ENCODE measurements at places on chromosomes 11 and 22.

DNA sequence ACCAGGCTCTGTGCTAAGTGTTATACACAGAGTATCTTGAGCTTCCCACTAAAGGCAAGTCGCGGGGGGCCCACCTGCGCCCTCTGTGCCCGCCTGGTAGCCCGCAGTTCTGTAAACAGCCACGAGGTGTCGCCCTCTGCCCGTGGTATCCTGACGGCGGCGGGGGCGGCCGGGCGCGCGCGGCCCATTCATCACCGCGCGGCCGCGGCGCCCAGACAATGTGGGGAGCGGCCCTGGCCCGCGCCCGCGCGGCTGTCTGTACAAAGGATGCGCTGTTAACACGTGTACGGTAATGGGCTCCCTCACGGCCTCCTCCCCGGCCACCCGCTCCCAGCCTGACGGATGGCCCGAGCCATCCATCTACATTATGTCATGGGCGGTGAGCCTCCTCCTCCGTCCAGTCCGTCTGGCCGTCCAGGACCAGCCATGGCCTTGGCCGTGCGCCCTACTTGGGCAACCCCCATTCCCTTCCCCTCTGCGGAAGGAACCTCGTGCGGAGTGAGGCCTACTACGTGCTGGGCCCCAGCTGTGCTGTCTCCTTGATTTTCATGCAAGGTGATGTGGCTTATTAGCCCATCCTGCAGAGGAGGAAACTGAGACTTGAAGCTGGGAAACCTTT is 99.4 kb downstream of the MIAT start:
- no peak for DNase-seq

GRCh38 chr11:29538339-29539036 is 478.3 kb downstream of the KCNA4 start:
- DNase-seq: no peak

DNA sequence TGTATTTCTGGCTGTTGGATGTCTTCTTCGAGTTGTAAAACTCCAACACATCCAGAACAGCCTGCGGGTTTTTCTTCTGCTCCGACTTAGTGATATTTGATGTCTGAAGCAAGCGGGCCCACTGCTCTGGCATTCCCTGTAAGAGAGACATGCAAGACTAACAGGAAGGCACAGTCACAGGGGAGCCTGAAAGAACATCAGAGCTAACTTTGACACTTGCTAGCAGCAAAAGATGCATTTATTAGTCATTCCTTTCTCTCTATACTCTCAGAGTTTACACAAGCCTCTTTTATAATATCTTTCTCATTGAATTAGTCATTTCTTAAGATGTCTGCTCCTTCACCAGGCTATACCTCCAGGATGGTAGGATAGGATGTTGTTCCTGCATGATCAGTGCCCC is 77.8 kb upstream of the GDPD4 start:
- no peak for DNase-seq

- DNase-seq: no peak
Measured at GRCh38 chr11:103228807-103229206, 119.6 kb downstream of the DYNC2H1 start.

DNA sequence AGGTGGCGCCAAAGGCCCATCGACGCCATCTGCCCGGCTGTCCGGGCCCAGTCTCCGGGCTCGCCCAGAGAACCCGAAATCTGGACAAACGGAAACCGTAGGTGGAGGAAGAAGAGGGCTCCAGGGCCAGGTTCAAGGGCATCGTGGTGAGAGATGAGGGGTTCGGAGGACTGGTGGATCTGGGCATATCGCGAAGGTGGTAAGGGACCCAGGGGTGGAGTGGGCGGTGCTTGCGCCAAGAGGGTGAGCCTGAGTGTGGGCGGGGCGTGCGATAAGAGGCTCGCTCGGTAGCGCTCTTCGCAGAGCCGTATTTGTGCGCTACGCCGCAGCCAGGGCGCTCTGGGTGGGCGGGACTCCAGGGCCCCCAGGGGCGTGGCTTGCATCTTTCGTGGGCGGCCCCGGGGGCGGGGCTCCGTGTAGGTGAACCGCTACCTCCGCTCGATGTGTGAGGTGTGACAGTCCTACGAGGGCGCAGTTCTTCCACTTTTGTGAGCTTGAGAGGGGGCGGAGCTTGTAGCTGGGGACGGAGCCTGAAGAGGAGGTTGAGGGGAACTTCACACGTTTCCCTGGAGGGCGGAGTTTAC is 4.8 kb downstream of the CD248 start:
- peak; percentile 96 for DNase-seq

DNA sequence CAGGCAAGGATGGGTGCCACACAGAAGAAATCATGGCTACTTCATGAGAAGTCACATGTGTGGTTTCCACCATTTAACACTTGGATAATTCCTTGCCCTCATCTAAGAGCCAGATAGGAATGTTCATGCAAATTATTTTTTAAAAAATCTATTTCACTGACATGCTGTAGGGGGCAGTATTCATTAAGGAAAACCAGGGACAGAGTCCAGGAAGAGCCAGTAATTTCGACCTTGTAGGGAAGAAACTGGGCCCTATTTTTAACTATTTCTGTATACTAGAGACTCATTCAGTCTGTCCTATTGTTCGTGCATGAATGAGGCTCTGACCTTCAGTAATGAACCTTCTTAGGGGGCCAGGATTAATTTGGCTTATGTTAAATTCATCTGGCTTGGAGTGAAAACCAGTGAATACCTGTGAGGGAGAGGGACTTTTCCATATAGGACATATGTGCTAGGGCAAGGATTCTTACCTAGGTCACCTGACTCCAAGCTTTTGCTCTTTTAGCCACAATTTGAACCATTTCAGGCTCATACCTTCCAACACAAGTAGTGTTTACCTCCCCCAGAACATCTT is 192.7 kb downstream of the NAV2 start:
- DNase-seq: no peak

DNA sequence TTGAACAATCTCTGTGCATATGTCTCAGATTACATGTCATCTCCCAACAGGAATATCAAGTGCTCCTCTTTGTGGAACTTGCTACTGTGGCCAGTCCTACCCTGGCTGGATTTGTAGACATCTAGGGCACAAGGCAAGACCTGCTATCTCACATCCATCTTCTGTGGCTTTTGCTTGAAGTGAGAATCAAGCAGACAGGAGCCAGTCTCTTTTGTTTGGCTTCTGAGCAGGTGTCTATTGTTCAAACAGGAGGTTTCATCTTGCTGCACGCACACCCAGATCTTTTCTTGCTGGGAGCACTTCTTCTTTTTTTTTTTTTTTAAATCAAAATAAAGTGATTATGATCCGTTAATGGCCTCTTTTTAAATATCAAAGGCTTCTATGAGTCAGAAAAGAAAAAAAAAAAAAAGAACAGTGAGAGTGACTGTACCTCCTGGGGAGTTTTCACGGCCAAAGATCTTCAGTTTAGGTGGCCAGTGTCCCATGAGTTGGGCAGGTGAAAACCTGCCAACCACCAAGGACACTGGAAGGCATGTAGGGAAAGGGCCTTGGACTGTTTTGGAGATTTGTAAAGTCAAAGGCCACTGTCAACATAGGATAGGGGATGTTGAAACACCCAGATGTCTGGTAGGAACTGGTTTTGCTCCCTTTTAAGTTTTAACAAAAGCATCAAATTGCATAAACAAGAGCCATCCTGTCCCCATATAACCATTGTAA is 78.1 kb downstream of the CD44 start:
- no peak for DNase-seq

DNA sequence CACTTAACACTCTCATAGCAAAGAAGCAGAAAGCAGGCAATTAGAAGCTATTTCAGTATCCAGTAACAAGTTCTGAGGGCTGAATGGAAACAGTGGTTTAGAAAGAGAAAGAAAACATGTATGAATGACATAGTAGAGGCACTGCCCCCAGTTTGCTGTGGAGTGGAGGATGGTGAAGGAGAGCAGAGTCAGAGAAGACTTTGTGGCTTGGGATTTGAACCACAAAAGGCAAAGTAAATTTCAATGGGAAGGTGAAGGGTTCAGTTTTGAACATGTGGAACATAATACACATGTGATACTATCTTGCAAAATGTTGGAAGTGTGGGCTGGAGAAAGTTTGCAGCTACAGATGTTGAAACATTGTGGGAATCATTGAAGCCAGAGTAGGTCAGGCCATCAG is 81.4 kb downstream of the SNX19 start:
- no peak for DNase-seq
